ENCODE measurements at places on chromosomes 1 and 21. TPM values are rescaled to one million over a fixed set of nuclear protein-coding genes. Genes with fewer than 3 reads are reported as not detected.

Gene MTARC1
- polyA plus RNA-seq = 23.7 TPM

Gene PRAMEF20
- not detected for polyA plus RNA-seq

Gene DCDC2B
- 2.1 TPM for polyA plus RNA-seq

Gene CCDC28B
- 26.7 TPM for polyA plus RNA-seq

Gene TOR1AIP2
- 46.3 TPM for polyA plus RNA-seq

Gene KCNK2
- polyA plus RNA-seq = 1.7 TPM

Gene FAM76A
- 18.4 TPM for polyA plus RNA-seq

GRCh38 chr1:118291661-118292060 lies 106.6 kb upstream of the SPAG17 start:
- no peak for DNase-seq

- DNase-seq = no peak
Measured at GRCh38 chr1:221672965-221673364, 68.9 kb downstream of the DUSP10 start.

DNA sequence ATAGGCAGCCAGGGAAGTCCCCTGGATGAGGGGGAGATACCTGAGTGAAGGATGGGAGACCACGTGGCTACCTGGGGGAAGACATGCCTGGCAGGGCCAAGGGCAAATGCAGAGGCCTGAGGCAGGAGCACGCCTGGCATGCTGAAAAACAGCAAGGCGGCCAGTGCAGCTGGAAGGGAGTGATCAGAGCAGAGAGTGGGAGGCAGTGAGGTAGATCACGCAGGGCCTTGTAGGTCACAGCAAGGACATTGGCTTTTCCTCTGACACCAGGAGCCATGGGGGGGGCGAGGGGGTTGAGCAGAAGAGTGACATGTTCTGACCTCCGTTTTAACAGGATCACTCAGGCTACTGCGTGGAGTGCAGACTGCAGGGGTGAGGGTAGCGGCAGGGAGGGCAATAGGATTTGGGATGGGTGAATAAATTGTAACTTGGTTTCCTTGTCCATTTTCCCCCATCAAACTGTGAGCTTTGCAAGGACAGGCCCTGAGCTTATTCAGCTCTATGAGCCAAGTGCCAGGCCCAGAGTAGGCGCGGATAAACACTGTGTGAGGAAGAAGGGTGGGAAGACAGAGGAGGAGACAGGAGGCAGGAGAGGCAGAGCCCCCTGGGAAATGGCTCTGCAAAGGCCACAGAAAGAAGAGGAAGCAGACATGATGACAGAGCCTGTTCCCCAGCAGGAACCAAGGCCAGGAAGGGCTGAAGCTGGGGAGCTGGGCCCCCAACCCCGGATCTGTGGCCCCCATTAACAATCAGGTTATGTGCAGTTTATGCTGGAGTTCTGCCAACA lies 16.6 kb downstream of the IFI6 start:
- DNase-seq = no peak

GRCh38 chr21:18164933-18165332 lies 79.7 kb upstream of the CHODL start:
- no peak for DNase-seq

- DNase-seq = no peak
Measured at GRCh38 chr1:156703741-156704140, 1.6 kb downstream of the CRABP2 start.

DNA sequence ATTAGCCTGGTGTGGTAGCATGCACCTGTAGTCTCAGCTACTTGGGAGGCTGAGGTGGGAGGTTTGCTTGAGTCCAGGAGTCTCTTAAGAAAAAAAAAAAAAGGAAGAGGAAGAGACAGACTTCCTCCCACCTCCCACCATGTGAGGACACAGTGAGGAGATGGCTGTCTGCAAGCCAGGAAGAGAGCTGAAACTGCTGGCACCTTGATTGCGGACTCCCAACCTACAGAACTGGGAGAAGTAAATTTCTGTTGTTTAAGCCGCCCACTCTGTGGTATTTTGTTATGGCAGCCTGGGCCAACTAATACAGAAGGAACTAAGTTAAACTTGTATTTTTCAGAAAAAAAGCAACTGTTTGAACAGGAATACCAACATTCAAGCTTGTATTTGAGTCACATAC lies 21.7 kb downstream of the DOP1B start:
- no peak for DNase-seq

DNA sequence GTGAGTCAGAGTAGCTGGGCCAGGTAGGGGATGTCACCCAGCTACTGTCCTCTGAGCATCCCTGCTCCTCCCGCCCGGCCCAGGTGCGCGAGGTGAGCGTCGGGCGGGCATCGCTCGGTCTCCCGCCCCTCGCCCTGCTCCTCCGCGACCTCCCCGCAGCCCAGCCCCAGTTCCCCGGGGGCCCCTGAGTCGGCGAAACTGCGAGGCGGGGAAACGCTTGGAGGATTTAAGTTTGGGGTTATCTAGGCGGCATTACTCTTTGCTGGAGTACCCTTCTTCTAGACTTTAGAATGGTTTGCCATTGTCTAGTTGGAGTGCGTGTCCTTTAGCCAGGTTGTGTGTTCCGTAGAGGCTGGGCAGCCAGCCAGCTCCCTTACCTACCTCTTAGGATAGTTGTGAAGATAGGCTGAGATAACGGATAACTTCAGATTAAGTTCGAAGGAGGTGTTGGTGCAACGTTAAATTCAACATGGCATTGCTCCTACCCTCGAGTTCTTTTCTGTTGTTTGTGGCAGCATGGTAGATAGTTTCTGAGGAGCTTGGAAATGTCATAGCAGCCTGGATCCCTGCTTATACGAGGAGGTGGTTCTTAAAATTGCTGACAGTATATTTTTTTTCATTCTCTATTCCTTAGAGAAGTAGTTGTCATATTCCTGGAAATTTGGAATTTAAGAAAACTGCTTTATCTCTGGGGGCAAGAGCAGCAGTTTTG lies 697 bp downstream of the AGO3 start:
- DNase-seq = peak; percentile 33

GRCh38 chr1:67892476-67893125 lies 59.3 kb upstream of the GNG12 start:
- no peak for DNase-seq

- no peak for DNase-seq
Measured at GRCh38 chr1:31765516-31765915, 1.4 kb upstream of the ADGRB2 start.

- no peak for DNase-seq
Measured at GRCh38 chr1:47449822-47450552, 12.1 kb downstream of the FOXD2 start.

DNA sequence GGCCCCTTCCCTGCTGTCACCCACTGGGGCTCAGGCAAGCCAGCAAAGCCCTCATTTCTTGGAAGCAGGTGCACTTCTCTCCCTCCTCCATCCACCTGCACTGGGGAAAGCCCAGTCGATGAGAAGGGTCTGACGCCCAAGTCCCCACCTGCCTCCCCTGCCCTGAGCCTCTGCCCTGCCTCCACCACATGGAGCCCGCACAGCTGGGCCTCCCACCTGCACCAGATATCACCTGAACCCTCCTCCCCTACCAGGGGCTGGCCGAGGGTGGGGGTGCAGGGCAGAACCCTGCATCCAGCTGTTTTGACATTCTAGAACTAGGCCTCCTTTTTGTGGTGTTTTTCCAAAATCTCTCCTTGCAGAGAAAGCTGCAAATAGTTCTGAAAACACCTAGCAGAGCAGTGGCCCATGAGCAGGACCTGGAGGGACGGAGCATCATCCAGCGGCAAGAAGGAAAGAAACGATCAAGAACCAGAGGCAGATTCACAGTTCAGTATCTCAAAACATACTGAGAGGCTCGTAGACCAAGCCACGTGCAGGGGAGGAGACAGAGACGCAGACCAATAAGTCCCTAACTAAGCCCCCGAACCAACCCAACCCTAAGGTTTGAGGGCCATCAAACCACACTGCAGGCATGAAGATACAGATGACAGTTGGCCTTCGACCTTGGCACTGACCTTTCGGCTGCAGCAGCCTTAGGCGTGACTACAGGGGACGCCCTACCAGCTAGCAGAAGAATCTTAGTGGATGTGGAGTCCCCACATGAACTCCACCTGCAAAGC lies 16.7 kb downstream of the CHD5 start:
- no peak for DNase-seq

DNA sequence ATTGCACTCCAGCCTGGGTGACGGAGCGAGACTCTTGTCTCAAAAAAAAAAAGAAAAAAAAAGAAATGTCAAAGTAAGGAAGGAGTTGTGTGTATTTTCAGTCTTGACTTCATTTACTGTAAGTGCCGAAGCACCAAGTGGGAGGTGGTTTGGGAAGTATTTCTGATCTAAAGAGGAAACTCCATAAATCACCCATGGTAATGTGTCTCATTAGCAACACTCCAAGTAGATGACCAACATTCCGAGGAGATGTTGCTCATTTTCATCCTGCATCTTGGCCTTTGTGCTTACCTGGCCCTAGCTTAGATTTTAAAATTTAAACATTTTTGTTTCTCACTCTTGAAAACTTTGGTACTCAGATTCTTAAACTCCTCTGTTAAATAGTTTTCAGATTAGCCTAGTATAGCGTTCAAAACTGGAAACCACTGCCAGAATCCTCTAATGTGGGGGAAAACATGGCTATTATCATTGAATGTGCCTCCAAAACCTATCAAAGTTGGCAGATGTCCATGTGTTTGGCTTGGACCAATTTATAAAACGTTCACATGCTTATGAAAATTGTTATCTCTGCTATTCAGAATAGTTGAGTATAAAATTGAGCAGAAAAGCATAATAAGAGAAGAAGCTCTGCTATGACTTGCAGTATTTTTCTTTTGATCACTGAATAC lies 110.4 kb downstream of the NFIA start:
- no peak for DNase-seq

All from renal pelvis (tissue), 12 donors.